ENCODE measurements at places on chromosomes 1 and 21. TPM values are rescaled to one million over a fixed set of nuclear protein-coding genes. Genes with fewer than 3 reads are reported as not detected.

The TPM3 gene
- total RNA-seq = 147 TPM

The LCE1C gene
- total RNA-seq = not detected

The AKNAD1 gene
- total RNA-seq = 2.8 TPM

The AK5 gene
- 14.7 TPM for total RNA-seq

The SSBP3 gene
- 23.3 TPM for total RNA-seq

The INKA2 gene
- 5.7 TPM for total RNA-seq

The PTGFR gene
- total RNA-seq = 15.2 TPM

The CREB3L4 gene
- total RNA-seq = 16.5 TPM

All from spinal cord (tissue), 10 donors.